ENCODE measurements at places on chromosomes 2 and 18.

DNA sequence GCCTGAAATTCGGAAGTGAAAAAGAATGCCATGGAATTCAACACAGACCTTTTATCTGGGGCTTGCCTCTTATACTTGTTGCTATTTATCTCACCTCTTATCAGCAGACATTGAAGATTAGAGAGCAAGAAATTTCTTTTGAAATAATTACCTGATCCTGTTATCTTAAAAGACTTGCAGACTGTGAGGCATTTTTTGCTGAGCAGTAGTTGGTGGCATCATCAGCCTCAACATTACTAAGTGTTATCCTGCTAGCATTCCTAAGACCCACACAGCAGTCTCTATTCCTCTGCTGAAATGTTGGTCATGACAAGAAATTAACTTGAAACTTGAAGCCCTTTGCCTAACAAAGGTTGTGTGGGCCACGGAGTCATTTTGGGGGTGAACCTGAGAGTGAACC lies 186.5 kb downstream of the TRIB2 start:
- DNase-seq = no peak

- no peak for DNase-seq
These were observed 2.1 kb upstream of the TRIB2 start for GRCh38 chr2:12714391-12715221.

GRCh38 chr18:29083545-29083944 lies 906.6 kb upstream of the CDH2 start:
- DNase-seq = no peak

GRCh38 chr2:7900593-7900992 lies 781.3 kb upstream of the ID2 start:
- DNase-seq = peak; percentile 20

DNA sequence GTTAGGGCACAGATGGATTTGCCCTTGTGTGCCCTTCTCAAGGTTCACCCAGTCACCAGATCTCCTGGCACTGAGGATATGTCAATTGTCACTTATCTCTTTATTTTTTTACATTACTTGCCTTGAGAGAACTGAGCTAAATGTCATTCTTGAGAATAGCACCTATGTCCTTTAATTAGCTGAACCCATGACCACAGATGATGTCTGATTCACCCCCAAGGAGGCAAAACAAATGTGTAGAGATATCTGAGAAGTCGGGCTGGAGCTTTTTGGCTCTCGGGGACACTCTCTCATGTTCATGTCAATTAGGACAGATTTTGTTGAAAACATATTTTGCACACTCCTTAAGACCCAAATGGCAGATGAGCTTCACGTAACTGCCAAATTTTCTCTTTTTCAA lies 171.4 kb upstream of the LRRTM1 start:
- no peak for DNase-seq

- no peak for DNase-seq
These were observed 112.6 kb upstream of the PXDN start for GRCh38 chr2:1856922-1857321.

DNA sequence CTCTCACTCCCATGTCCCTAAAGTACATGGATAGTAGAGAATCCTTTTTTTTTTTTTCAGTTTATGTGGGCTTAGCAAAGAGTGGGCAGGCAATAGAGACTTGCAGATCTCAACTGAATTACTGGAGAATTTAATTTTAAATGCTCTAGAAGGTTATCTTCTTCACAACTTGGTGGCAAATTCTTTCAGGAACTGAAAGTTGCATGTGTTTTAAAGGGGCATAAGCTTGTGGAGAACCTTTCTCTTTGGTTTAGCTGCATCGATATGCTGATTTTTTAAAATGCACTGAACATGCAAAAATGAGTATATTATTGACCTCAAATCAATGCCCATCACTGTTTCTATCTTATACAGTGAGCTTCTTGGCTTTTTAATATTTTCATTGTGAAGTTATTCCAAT lies 24.9 kb upstream of the GALNT3 start:
- DNase-seq = no peak

GRCh38 chr2:15560140-15560987 lies 770 bp downstream of the NBAS start:
- peak; percentile 11 for DNase-seq

DNA sequence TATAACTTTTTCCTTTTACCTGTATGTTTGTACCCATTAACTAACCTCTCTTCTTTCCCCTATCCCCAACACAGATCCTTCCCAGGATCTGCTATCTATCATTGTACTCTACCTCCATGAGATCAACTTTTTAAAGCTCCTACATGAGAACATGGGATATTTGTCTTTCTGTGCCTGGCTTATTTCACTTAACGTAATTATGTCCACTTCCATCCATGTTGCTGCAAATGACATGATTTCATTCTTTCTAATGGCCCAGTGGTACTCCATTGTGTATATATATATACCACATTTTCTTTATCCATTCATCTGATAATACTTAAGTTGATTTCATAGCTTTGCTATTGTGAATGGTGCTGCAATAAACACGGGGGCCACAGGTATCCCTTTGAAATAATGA lies 135.9 kb upstream of the THUMPD2 start:
- DNase-seq = no peak

- no peak for DNase-seq
These were observed 70.6 kb upstream of the FOSL2 start for GRCh38 chr2:28322051-28322450.

DNA sequence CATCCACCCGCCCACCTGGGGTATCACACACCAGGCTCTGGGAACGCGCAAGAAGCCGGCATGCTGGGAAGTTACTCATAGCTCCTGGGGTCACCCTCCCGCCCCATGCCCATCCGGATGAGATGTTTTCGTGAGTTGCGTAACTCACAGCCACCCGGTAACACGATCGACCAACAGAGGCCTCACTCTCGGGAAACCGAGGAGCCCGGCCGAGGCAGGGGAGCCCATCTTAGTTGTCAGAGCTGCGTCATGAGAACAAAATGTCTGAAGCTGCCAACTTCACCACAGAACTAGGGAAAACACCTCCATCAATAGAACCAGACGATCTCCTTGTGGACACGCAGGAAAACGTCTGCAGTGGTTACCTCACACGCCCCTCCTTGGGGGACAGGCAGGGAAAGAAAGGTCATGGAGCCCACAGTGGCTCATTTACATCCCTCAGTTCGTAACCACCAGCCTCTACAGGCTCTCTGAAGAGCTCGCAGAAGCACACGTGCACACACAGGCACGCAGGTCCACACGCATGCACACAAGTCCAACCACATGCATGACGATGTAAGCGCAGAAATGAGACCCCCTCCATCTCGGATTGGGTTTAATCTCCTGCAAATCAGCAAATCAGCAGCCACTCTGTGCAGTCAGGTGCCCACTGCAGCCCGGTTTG lies 26.2 kb downstream of the ADI1 start:
- DNase-seq = no peak

- no peak for DNase-seq
These were observed 10.7 kb upstream of the CHMP1B start for GRCh38 chr18:11840493-11840892.

- DNase-seq = no peak
These were observed 67.8 kb downstream of the QPCT start for GRCh38 chr2:37412231-37412630.

DNA sequence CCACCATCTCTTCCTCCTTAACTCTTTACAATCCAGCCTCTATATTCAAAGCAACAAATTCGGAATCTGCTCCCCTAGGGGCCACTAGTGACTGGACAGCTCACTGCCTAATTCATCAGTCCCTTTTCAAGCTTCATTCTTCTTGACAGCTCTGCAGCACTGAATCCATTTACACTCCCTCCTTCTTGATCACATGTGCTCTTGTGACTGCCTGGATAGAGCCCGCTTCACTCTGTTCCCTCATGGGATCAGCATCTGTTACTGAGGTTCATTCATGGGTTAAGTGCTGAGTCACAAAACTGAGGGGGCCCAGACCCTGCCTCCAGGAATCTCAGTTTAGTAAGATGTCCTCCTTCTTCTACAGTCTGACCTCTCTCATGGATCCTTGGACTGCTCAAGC lies 81.5 kb downstream of the CYRIA start:
- DNase-seq = no peak

GRCh38 chr18:43108882-43109281 lies 6.6 kb downstream of the RIT2 start:
- DNase-seq = no peak

DNA sequence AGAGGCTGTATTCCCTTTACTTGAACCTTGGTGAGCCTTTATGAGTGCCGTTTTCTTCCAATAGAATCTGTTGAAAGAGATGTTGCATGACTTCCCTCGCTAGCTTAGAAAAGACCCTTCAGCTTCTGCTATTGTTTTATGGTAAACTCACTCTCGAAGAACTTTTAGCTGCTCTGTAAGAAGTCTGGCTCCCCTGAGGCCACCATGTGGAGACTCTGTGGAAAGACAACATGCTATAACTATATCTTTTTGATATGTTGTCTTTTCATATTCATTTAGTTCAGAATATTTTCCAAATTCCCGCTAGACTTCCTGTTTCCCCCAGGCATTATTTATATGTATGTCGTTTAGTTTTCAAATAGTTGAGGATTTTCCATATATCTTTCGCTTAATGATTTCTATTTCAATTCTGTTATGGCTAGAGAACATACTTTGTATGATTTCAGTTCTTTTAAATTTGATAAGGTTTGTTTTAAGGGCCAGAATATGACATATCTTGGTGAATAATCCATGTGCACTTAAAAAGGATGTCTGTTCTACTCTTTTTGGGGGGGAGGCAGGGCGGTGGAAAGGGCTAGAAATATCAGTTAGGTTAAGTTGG lies 64.1 kb downstream of the PTPN4 start:
- peak; percentile 24 for DNase-seq

- no peak for DNase-seq
These were observed 157.1 kb downstream of the GALNT14 start for GRCh38 chr2:30981096-30981495.

- DNase-seq = no peak
These were observed 137.9 kb downstream of the NFATC1 start for GRCh38 chr18:79533591-79533990.

- no peak for DNase-seq
These were observed 437.9 kb downstream of the TXNL1 start for GRCh38 chr18:56200381-56200911.

DNA sequence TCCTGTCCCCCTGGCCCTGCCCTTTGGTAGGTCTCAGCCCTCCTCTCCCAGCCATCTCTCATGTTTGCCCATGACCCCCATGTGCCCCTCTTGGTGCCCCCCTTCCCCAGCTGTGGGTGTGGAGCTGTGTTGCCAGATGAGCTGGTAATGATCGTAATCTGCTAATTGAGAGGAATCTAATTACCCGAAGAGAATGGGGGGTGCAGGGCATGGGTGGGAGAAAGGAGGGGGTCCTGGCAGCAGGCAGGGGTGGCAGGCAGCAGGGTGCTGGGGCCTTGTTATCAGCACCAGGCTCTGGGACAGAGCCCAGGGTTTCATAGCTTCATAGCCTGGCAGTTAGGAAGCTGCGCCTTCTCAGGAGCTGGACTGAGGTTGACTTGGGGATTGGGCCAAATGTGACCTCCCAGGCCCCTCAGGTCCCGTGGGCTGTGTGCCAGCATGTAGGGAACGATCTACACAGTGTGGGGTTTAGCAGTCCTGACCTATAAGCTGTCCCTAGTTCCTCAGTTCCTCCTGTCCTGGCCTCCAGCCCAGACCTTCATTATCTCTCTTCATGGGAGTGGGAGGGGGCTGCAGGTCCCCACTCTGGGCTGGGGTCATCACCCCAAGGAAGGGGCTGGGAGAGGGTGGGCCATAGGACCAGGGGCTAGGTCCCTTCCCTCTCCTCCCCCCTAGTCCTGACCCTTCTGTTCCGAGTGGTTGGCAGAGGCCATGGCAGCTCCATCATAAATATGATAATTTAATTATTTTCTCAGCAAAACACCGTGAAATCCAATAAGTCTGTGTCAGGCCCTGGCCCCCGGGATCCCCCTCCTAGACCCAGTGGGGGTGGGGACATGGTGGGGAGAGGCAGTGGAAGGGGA lies 6.5 kb upstream of the ASIC4 start:
- no peak for DNase-seq

DNA sequence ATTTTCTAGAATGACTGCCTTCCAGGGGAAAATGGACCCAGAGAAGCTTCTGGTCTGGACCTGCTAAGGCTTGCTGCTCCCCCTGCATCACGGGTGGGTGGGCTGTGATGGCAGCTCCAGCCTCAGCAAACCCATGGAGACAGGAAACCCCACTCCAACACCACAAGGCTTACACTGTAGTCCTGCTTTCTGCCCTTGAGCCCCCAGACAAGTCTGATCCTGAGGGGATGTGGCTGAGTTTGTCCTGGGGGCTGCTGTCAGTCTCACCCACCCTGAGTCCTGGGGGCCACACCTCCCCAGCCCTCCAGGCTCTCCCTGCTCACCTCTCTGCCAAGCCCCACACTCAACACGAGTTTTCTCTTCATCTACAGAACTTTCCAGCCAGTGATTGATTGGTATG lies 279.4 kb downstream of the EIPR1 start:
- DNase-seq = no peak

GRCh38 chr18:61943175-61943964 lies 50.6 kb upstream of the RNF152 start:
- DNase-seq = no peak

GRCh38 chr2:140990416-140990815 lies 1140.4 kb downstream of the LRP1B start:
- no peak for DNase-seq

DNA sequence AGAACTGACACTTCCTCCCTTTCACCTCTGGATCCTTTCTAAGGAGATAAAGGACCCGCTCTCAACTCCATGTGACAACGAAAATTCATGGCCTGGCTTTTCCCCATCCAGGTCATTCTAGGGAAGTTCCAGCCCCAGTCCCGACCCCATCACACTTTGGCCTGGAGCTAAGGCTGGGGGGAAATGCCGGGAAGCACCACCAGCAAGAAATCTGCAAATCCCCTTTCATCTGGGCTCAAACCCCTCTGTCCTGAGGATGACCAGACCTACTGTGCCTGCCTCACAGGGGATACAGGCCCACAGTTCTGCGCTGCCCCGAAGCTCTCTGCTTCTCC lies 1.3 kb downstream of the SIX2 start:
- no peak for DNase-seq

DNA sequence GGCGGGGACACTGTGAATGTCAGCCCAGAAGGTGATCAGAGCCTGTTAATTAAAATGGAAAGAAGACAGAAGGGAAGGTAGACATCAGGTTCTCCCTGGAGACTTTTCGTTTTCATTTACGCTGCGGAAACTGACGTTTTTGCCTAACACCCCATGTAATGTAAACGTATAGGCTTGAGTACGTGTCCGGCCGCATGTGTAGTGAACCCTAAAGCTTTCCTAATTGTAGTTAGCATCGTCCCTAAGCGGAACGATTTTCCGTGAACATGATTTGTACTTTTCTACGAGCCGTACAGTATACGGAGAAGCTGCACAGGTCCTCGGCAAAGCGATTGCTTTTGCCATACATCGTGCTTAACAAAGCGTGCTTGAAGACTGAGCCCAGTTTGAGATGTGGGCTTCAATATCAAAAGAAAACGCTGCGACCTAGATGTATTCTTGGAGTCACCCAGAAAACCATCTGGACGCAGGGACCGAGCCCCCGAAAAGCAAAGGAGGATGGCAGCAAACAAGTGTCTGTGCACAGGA lies 284 bp downstream of the TIMM21 start:
- no peak for DNase-seq

DNA sequence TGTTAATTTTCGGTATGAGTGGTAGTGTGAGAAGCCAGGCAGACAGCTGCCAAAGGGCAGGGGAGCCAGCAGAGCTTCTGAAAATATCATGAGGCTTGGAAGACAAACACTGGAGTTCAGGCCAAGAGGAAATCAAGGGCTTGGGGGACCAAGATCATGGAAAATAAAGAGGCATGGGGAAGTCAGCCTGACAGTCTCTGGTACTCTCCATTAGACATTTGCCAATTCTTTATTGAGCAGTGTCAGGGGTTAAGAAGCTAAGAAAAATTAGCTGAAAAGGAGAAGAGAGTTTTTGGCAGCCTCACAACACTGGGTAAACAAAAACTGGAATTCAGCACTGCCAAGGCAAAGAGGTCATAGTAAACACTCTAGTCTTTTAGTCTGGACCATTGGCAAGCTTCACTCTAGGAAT lies 612.7 kb downstream of the EPHA4 start:
- DNase-seq = no peak

All from activated CD4-positive, alpha-beta T cell treated with anti-CD3 and anti-CD28 coated beads, Interleukin-2, Interleukin-4, amounts not matched to agents 100 ng/mL and 50 ng/mL, durations not matched to agents 16 hours and 8 hours (primary cell).